ENCODE measurements at places on chromosomes 16 and 17.
A peak's percentile ranks its signal among the peaks of the same experiment; 100 is the strongest.

DNA sequence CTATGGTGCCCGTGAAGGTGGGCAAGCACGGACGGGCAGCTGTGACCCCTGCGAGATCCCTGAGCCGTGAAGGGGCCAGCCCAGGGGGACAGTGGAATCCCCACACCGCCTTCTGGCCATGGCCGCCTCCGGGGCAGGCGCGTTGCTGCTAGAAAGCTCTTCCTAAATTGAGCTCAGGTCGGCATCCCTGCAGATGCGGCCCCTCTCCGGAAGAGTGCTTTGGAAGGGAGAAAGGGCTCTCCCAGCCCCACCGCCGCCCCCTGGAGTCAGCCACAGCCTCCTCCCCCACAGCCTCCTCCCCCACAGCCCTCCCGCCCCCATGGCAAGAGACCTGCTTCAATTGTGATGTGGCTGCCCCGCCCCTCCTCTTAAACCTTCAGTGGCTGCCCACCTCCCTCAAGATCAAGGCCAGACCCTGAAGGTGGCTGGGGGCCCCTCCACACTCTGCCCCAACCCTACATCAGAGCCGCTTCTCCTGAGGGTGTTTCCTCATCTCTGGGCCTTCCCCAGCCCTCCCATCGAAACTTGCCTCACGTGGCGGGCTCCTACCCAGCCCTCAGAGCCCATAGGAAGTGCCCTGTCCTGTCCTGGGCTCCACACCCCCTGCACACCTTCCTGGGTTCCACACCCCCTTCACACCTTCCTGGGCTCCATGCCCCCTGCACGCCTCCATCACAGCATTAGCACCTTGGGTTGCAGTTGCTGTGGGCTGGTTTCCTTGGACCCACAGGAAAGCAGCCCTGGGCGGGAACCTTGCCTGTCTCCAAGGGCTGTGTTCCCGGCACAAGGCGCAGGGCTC lies 5.5 kb upstream of the CBFA2T3 start:
- DNase-seq = no peak

DNA sequence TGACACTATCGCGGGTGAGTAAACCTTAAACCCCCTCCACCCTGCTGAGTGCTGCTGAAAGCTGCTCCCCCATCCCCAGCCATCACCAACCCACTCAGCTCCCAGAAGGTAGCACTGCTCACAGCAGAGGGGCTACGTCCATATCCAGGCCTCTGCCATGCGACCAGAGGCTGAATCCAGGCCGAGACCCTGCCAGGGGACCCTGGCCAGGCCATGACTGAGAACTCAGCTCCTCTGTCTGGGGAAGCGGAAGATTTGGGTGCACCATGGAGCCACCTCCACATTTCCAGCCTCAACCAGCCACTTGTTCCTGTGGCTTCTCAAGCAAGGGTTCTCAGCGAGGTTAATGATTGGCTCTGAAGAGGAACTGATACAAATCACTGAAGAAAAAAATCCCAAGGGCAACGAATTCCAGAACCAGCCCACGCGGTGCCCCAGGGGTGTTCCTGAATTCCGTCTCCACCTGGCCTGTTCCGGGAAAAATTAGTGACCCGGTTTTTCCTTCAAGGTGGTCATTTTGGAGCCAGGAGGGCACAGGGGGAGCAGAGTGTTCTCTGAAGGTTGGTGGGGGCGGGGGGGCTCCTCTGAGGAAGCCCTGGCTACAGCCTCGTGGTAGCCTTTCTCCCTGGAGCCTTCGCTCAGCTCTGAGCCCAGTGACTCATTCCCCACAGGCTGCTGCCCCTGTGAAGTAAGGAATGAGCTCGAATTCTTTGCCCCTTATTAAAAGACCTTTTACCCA lies 9.3 kb upstream of the SLC16A5 start:
- peak; percentile 95 for DNase-seq

DNA sequence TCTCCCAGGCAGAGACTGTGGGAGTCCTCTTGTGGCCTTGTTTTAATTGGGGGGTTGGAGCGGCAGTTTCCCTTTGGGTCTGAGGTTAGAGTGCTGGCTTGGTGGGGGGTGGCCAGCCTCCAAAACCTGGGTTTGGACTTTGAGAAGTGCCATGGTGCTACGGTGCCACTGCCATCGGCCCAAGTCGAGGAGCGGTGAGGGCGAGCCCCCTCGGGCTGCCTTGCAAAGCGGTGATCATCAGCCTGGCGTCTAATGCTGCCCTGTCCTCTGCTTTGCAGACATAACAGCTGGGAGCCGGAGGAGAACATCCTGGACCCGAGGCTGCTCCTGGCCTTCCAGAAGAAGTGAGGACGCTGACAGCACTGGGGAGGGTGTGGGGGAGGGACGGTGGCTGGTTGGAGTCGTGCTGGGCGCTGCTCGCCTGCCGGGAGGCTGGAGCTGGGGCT lies 1.2 kb downstream of the CBX2 start:
- DNase-seq = no peak

DNA sequence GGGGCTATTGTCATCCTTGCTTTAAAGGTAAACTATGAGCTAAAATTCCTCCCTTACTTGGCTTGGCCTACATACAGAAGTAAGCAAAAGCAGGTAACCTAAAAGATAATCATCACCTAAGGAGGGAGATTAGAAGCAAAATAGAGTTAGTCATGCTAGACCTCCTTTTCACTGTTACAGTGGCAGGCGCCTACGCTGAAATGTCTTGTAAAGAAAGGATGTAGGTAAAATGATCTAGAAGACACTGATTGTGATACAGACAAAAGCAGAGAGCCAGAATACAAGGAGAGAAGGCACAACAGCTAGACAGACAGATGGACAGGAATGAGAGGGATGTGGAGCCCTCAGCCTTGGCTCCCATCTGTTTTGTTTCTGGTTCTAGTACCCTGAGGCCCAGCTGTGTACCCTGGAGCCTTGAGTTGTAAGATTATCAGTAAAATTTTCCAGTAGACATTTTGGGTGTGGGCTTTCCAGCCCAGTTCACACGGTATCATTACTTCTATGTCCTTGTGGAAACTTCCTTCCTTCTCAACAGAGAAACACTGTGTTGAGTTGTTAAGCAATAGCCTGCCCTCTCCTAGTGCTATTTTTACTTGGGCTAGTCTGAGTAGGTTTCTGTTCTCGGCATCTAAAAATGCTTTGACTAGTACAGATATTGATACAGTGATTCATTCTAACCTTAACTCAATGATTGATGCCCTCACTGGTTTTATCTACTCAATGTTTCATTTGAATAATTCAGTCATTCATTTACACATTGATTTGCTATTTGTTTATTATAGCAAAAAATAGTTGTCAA lies 7.7 kb upstream of the C16orf78 start:
- no peak for DNase-seq

GRCh38 chr17:8464941-8465340 lies 29.3 kb downstream of the NDEL1 start:
- DNase-seq = no peak

DNA sequence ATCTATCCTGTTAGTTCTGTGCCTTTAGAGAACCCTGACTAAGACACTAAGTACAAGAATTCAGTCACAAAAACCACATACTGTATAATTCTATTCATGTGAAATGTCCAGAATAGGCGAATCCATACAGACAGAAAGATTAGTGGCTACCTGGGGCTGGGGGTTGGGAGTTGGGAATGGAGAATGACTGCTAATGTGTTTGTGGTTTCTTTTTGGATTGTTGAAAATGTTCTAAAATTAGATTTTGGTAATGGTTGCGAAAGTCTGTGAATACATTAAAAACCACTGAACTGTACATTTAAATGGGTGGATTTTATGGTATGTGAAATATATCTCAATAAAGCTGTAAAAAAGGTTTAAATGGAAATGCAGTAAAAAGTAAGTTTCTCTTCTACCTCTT lies 80.4 kb upstream of the AKTIP start:
- DNase-seq = no peak
